ENCODE measurements at places on chromosomes 2 and 18.

DNA sequence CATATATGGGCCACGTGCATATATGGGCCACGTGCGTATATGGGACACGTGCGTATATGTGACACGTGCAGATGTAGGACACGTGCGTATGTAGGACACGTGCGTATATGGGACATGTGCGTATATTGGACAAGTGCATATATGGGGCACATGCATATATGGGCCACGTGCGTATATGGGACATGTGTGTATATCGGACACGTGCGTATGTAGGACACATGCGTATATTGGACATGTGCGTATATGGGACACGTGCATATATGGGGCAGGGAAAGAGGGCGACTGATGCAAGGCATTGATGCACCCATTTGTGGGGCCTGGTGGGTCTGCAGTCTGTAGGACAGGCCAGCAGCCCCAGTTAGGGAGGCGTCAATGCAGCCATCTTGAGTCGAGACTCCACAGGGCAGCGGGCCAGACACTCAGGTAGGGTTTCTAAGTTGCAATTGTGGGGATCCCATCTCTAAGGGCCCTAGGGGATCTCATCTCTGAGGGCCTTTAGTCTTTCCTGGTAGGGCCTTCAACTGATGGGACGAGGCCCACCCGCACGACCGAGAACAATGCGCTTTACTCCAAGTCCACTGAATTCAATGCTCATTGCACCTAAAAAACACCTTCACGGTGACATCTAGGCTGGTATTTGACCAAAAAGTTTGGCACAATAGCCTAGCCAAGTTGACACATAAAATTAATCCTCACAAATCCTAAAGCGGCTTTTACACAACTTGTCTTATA lies 92.3 kb upstream of the ZNF516 start:
- DNase-seq = no peak

DNA sequence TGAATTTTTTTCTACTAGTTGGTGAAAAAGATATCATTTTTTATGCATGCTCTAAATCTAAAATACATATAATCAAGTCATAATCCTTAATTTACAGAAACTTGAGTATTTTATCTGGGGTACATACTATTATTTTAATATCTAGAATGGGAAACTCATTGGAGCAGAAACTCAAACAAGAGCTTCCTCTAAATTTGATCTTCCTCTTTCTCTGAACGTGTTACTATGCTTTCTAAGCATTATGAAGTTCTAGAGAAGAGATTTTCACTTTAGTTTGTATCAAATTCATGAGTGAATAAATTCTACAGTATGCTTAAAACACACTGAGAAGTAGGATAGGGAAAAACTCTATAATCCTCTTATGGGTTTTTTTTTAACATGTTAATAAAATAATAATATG lies 20.6 kb upstream of the SLC38A11 start:
- no peak for DNase-seq

GRCh38 chr2:227025510-227025909 lies 138.5 kb downstream of the COL4A4 start:
- DNase-seq = no peak

DNA sequence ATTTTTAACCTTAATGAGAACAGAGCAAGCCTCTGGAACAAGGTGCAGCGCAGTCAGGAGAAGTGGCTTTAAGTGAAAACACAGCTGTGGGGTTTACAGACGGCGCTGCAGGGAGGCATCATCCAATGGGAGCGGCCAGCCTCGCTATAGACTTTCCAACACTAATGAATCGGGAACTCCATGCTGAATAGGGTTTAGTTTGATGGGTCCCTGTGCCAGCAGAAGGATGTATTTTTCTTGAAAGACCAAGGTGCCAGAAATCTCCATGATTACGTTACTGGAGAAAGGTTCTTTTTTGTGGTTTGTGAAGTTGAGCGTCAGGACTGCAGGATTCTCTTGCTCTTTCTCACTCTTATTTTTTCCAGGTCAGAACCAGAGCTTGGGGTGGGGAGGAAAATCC lies 87.9 kb upstream of the ALPP start:
- no peak for DNase-seq

DNA sequence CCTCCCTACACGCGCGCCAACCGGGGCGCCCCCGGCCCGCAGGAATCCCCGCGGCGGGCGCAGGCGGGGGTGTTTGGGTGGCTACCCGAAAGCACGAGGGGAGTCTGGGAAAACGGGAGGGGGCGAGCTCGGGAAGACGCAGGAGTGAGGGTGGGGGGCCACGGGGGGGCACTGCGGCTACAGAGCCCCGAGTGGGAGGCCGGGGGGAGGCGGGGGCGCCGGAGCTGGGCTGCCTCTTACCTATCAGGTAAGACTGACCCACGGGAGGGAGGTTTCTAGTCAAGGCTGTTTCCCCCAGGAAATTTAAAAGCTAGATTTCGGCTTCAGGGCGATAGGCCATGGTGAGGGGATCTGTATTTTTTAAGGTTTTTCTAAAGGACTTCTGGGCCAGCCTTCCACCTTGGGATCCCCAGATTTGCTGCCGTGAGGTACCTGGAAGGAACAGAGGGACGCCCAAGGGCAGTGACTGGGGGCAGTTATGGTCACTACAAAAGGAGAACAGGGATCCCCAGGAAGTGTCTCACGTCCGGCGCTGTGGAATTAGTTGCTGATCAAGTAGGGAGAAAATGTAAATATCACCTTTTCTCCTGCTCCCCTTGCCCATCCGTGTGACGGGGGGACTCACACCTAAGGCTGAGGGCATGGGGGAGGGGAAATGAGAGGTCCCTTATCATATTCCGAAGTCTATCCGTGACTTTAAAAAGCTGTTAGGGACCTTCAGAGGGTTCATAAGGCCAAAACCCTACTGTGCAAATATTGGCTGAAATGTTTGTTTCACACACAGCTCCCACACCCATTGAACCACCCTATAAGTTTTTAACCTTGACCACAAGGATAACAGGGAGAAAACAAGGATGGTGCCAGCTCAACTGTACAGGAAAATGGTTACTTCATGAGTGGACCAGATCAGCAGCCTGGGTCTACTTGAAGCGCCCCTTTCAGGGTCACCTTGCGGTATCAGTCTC lies 638 bp upstream of the IRS1 start:
- no peak for DNase-seq

DNA sequence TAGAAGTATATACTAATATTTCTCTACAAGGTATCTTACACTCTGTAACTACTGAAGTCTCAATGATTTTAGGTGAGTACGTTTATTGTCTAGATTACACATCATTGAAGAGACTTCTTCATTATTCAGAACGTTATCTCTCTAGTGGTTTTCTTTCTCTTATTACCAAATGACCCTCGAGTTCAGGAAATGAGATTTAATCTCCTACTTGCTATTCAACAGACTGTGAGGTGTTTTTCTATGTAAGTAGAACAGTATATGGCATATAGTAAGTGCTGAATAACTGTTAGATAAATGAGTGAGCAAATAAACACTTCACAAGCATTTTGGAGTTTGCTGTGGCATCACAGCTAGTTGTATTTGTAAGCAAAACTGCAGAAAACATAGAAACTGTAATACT lies 947.2 kb upstream of the SLC39A10 start:
- no peak for DNase-seq

GRCh38 chr2:62437785-62438184 lies 68.2 kb downstream of the TMEM17 start:
- no peak for DNase-seq

DNA sequence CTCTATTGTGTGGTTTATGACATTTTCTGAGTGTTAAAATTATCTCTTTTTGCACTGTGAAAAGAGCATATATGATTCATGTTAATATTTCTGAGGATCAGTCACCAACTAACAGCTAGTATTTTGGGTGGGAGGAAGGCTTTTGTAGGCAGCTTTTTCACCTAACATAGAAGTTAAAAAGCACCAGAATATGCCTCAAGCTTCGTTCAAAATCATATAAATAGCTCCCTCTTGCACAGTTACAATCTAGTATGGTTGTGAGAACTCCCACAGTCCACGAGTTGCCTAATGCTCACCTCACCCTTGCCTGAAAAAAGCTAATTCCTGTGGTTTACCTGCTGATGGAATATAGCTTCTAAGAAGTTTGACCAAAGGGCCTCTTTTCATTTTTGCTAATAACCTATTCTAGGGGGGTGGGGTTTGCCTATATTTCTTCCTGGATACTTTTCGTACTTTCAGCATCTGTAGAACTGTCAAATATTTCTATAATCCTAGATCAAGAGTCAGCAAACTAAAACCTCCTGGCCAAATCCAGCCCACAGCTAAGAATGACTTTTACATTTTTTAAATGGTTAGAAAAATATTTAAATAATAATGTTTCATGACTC lies 167.1 kb upstream of the FOSL2 start:
- DNase-seq = no peak

GRCh38 chr18:62037989-62038778 lies 145.4 kb upstream of the RNF152 start:
- no peak for DNase-seq

GRCh38 chr2:128286011-128286721 lies 32.5 kb downstream of the HS6ST1 start:
- no peak for DNase-seq

DNA sequence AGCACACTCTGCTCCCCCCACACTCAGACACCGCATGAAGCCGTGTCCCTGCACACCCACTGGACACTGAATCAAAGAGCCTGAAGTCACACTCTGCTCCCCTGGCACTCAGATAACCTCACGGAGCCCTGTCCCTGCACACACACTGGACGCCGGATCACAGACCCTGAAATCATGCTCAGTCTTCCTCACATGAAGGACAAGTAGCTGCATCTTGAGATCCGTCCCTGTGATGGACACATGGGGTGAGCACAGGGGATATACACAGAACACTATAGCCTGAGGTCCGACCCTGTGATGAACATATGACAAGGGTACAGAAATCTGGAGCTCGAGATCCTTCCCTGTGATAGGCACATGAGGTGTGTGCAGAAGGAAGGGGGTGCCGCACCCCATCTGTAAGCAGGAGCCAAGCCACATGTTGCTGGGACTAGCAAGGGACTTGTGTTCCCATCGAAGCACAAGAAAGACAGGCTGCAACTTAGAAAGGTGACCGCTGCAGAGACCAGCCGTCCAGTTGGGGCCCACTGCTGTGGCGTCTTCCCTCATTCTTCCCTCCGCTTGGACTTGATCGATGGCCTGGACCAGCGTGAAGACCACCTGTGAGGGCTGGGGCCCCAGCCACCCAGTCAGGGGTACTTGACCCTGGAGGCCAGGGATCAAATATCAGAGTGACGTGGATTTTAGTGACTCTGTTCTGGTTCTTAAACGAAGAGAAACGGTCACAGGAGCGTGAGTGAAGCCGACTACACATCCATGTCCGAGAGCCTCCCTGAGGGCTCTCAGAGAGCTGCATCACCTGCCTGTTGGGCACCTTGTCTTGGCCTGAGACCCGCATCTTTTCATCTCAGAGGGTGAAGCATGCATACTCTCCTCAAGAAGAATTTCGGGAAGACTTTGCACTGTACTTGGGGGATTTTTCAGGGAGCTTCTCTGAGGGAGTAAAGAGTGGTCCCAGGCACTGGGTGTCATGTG lies 391.7 kb upstream of the SALL3 start:
- DNase-seq = no peak

DNA sequence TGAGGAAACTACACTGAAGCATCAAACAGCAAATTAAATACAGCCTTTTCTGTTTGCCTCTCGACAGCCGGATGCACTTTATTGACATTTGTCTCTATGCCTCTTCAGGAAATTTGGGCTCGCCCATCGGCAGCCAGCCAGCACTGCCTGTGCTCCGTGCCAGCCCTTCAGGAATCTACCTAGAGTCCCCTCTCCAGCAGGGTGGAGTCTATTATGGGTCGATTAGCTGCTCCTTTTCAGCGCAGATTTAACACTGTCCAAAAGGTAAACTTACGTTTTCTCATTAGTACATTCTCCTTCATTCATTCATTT lies 91.5 kb downstream of the MYCN start:
- no peak for DNase-seq

DNA sequence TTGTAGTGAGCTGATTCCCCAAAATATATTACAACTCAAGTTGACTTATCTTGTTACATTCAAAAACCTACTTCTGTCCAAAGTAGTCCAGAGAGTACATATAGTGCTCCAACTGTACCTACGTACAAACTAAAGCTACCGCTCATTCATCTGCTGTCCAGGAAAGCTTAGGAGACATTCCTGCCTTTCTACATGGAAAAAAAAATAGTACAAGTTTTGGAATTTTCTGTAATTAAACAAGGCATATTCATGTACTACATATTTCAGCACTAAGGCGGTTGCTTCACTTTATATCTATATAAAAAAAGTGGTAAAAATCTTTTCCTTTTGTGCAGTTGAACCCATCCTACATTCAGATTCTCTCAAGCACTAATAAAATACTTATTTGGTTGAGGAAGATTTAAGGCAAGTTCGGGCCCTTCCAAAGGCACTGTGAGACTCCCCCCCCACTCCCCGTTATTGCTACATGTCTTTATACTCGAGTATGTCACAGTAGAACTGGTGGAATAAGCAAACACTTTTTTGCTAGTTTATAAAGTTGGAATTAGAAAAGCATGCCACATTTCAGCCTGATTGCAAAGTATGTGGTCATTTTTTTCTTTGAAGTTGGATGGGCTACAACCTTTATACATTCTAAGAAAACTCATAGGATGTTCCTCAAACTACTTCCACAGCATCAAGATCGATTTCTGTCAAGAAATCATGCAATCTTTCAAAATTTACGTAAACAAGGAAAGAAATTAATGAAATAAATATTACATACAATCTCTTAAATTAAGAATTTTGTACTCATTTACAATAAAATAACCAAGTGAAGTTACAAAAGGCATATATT lies 3.7 kb downstream of the ZFP36L2 start:
- no peak for DNase-seq

GRCh38 chr2:207223051-207223450 lies 57.3 kb upstream of the KLF7 start:
- DNase-seq = no peak
